Stimulated activated CD4-positive, alpha-beta T cell treated with anti-CD3 and anti-CD28 coated beads, TNF-alpha, amount 100 ng/mL, for 1 hour (primary cell): ENCODE measurements at places on chromosomes 7 and 10.

DNA sequence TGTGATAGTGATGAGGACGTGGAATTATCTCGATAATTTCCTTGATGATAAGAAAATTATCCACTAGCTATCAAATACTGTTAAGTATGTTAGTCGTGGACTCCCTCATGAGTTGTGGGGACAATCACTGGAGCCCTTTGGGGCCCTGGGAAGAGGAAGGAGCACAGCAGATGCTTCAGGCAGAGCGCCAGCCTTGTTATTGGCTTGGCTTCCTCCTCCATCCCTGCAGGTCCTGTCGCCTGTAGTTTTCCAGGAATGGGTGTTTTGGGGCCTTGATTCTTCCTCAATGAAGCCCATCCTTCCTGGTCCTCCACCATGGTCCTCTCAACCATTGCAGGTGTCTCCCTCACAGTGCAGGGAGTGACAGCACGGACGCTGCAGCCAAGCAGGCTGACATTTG lies 32.5 kb upstream of the ZNF32 start:
- DNase-seq: no peak

DNA sequence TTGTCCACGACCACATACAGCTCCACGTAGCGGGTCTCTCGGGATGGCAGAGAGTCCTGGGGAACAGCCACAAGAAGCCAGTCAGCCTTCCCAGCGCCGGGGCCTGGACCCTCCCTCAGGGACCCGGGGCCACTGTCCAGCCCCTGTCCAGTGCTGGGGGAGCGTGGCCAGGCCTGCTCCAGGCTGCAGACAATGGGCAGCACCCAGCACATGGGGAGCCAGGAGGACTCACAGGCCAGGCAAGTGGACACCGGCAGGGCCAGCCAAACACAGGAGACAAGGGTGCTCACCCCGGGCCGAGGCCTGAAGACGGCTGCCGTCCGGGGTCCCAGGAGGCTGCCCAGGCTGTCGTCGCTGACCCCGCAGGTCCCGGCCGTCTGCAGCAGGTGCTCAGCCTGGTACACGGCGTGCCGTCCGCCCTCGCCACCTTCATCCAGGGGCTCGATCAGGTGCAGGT lies 3.7 kb downstream of the ADAM8 start:
- no peak for DNase-seq

GRCh38 chr10:103397191-103397825 lies 882 bp downstream of the PDCD11 start:
- no peak for DNase-seq

DNA sequence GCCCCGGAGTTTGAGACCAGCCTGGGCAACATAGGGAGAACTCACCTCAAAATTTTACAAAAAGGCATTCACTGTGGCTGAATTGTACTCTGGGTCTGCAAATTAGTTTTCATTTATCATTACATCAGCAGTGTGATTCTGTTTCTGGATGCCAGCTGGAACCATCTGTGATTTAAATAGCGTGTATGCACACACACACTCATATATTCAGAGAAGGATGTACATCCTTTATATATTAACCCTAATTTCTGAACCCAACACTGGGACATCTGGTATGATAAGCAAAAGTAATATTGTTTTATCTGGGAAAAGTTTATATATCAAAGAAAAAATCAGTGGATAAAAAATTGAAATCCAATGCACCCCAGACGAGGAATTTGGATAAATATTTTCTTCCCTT lies 33.8 kb upstream of the LYZL1 start:
- DNase-seq: no peak

GRCh38 chr7:102264367-102264891 lies 22.2 kb upstream of the SH2B2 start:
- no peak for DNase-seq

- no peak for DNase-seq
Measured at GRCh38 chr10:43162604-43163003, 24.4 kb downstream of the CSGALNACT2 start.

DNA sequence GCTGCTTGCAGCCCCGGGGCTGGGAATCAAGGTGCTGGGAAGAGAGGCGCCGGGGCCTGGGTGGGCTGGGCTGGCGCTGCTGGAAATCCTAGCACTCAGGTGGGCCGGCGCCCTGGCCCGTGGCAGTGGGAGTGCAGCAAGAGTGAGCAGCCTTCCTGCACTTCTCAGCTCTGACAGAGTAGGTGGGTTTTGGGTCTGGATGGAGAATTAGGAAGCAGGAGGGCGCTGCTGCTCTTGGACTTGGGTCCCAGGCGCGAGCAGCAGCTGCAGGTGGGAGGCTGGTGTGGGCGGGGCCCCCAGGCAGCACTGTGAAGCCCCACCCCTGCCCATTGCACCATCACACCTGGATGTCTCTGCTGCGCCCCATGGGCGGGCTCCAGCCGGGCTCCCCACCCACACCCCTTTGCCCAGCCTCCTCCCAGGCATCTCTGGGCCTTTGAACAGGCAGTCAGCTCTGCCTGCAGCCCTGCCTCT lies 6.0 kb downstream of the BRI3 start:
- DNase-seq: no peak

GRCh38 chr7:132499065-132499464 lies 77.2 kb downstream of the PLXNA4 start:
- DNase-seq: no peak

- DNase-seq: no peak
Measured at GRCh38 chr7:88042157-88042556, 108.1 kb downstream of the ADAM22 start.

DNA sequence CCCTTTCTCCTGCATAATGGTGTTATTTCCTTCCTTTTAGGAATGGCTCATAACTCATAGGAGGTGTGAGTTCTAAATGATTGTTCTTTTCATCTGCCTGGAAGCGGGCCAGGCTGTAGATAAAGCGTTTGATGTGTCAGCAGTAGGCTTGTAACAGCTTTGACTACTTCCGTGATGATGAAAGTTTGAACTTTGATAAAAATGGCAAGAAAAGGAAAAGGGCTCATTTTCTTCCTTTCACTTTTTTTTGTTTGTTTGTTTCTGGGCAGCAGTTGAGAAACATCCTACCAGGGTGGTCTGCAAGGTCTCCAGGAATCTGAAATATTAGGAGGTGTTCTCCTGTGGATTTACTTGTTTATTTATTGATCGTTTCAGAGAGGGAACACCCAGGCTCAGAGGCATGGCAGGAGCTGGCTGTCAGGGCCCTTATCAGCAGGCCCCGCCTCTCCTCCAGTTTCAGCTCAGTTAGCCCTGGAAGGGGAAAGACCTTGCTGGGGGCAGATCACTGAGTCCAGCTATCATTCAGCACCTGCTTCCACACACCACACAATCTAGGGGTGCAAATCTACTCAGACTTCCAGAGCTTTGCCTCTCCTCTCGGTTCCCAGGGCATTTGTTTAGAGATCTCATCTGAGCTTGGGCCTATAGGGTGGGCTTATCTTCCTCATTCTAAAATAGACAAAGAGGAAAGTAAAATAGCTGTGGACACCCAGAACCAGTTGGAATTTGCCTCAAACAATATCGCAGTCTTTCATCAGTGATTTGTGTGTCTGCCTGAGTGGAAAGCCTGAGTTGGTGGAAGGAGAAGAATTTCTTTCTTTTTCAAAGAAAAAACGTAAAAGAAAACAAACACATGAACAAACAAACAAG lies 130.9 kb downstream of the BMPER start:
- DNase-seq: no peak

GRCh38 chr10:58697691-58698090 lies 185.0 kb downstream of the BICC1 start:
- no peak for DNase-seq

- DNase-seq: no peak
Measured at GRCh38 chr10:11437391-11438142, 173.9 kb downstream of the USP6NL start.

DNA sequence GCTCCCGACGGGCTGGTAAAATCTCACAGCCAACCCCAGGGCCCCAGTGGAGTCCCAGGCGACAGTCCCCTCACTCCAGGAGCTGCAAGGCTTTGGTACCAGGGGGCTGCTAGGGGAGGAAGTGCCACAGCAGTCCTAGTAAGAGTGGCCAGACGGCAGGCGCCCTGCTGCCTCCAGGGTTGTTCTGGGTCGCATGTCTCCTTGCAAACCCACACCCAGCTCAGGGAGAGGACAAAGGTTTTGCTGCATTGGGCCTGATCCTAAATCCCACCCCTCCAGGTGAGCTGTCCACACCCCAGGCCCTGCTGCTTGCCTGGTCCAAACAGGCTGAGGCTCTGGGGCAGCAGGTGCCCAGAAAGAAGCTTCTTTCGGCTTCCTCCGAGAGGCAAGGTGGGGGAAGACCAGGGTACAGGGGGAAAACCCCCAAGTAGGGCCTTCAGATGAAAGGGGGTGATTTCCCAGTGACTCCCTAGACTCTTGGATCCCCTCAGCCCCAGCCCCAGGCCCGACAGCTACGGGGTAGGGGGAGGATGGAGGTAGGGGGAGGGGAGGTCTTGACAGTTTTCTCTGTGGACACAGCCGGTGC lies 4.2 kb upstream of the KCP start:
- DNase-seq: no peak

DNA sequence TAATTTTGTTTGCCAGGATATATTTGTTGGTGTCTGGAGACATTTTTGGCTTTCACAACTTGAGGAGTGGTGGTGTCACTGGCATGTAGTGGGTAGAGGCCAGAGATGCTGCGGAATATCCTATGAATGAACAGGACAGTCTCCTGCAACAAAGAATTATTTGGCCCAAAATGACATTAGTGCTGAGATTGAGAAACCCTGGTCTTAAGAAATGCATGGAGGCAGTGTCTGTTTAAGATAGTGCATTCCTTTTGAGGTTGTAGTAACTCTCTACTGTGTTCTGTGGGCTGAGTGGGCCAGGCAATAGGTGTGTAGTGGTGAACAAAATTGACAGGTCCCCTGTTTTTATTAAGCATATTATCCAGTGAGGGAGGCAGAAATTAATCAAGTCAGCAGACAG lies 165.5 kb downstream of the CDK14 start:
- DNase-seq: no peak

- no peak for DNase-seq
Measured at GRCh38 chr10:63718006-63718405, 196.8 kb downstream of the REEP3 start.

GRCh38 chr7:93175219-93175618 lies 27.0 kb upstream of the SAMD9L start:
- DNase-seq: no peak

DNA sequence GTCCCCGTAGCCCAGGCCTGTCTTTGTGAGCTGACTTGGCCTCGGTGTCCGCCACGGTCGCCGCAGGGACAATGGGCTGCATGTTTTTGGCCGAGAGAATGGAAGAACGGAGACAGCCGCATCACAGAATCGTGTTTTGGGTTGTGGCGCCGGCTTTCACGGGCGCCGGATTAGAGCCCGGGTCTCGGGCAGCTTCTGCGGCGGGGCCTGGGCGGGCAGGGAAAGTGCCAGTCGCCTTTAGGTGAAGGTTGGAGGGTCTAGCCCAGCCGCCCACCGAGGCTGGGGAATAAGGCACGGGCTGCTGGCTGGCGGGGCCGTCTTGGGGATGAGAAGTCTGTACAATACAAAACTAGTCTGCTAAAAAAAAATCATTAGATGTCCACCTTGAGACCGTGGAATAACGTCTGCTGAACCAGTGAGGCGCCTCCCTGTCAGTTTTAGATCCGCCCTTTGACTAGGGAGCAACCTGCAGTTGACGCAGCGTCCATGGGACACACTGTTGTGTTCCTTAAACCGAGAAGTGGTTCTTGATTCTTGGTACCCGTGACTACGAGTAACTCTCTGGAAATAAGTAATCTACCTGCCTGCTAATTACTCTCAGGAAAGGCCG lies 577 bp downstream of the DNAJB9 start:
- DNase-seq: no peak

DNA sequence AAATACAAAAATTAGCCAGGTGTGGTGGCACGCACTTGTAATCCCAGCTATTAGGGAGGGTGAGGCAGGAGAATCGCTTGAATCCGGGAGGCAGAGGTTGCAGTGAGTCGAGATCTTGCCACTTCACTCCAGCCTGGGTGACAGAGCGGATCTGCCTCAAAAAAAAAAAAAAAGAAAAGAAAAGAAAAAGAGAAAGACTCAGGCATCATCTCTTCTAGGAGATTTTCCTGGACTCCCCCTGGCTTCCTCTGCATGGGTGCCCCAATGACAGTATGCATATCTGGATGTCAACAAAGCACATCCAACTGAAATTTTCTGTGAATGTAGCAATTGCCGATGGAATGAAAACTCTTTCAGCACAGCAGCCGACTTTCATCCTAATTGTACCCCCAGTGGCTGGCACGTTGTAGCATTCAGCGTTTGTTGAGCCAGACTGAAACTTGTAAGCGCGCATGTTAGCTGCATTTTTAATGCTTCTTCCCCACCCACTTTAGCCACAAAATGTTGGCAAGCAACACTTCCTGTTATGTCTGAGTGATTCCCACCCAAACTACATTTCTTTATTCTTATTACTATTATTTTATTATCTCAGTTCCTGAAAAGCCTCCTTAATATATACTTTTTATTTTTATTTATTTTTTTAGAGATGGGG lies 70.2 kb downstream of the PRTFDC1 start:
- DNase-seq: no peak

DNA sequence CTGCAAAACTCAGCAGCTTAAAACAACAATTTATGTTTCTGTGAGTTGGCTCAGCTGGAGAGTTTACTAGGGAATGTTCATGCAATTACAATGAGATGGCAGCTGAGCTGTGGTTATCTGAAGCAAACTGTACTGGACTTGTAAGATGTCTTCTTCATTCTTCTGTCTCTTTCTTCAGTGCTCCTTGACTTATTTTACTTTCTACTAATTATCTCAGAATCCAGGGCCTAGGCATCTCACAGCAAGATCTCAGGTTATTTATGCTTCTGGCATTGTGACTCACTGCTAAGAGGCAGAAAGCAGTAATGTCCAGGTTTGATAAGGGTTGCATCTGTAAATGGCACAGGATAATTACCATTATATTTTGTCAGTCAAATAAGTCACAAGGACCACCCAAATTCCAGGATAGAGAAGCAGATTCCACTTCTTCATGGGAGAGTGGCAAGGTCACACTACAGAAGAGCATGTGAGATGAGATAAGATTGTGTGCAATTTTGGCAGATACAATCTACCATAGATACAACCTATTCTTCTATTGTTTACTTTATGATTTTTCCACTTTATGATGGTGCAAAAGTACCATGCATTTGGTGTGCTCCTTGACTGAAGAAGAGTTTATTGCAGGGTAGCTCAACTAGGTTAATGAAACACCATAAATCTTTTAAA lies 16.8 kb downstream of the VIM start:
- no peak for DNase-seq

- DNase-seq: no peak
Measured at GRCh38 chr10:98953251-98953650, 282.4 kb downstream of the HPSE2 start.

DNA sequence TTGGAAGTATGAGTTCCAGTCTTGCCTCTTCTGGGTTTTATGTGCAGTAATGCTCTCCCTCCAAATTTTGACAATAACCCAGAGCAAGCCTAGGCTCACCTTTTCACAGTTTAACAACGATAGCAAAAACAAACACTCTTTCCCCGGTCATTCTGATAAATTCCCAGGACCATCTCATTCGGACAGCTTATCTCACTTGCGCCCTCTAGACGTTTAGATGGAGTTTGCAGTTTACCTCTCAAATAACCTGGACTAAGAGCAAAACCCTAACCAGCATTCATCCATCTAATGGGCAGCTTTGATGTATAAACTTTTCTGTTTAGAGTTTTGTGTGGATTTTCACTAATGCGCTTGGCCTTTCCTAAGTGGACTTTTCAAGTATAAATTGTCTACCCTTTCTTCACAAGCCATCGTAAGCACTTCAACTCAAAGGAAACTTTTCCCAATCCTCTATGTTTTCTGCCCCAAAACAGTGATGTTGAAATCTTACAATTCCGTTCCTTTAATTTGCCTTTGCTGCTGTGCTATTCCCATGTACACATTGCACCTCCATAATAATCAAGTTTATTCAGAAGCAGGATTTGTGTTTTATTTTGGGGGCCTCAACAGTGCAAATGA lies 114.9 kb downstream of the HDAC9 start:
- DNase-seq: no peak

GRCh38 chr10:36578306-36578705 lies 547.1 kb upstream of the ANKRD30A start:
- DNase-seq: no peak
